ENCODE measurements at places on chromosomes 2 and 18.

- DNase-seq, result no peak
Measured at GRCh38 chr2:2399396-2399795, 68.3 kb upstream of the MYT1L start.

DNA sequence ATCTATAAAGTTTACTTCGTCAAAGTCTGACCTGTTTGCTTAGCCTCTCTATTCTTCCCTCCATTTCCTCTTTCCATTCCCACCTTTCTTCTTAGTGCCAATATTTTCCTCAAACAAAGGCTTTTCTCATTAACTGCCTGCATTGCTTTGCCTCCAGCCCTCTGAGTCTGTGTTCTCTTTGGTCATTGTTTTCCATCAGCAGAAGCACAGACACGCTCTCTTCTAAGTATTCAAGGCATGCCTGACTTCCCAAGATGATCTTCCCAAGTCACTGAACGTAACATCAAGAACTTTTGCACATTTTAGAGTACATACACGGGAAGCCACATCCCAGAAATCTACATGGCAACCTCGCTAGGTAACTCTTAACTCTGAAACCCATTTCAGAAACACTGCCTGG lies 32.6 kb upstream of the ANXA4 start:
- no peak for DNase-seq

DNA sequence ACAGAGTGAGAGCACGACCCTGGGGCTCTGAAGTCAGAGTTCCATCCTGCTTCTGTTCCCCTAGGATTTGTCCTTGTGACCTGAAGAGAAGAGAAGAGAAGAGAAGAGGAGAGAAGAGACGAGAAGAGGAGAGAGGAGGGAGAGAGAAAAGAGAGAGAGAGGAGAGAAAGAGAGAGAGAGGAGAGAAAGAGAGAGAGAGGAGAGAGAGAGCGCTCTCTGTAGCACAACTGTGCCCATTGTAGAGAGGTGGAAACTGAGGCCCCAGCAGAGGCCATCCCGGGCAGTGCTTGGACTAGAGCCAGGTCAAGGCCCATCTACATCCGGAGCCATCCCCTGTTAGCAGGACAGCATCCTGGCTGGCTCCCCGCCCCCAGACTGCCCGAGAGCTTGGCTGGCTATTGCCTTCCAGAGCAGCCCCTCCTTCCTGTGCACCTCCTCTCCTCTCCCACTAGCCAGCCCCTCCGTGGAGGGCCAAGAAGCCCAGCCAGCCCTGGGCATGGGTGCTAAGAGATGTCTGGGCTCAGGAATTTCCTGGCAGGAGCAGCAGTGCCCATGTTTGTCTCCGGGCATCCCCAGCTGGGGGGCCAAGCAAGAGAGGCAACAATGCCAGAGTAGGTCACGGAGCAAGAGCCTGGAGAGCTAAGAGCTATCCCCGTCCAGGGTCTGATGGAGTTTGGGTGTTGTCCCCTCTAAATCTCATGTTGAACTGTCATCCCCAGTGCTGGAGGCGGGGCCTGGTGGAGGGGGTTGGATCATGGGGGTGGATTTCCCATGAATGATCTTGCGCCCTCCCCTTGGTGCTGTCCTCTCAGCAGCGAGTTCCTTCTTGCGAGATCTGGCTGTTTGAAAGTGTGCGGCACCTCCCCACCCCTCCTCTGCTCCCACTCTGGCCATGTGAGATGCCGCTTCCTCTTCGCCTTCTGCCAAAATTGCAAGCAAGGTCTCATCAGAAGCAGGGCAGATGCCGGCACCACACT lies 18.2 kb upstream of the GPR55 start:
- DNase-seq, result peak; percentile 56

GRCh38 chr18:23718243-23718720 lies 29.0 kb downstream of the LAMA3 start:
- no peak for DNase-seq

DNA sequence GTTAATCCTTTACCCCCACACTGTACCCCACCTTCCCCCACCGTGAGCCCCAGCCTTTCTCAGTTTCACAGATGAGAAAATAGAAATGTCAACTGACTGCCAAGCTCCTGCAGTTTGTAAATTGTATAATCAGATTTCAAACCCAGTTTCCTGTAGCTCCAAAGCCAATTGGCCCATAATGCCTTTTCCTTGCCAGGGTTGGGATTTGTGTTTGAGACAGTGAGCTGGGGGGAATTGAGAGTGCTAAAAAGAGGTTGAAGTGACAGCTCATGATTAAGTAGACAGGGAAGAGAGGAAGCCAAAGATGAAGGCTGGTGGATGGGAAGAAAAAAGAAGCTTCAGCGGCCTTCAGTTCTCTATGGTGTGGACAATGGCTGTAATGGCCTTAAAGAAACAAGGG lies 10.7 kb downstream of the OSBPL6 start:
- no peak for DNase-seq

- no peak for DNase-seq
Measured at GRCh38 chr2:186281726-186282125, 204.3 kb upstream of the ZC3H15 start.

GRCh38 chr2:10781746-10782145 lies 30.8 kb downstream of the PDIA6 start:
- DNase-seq, result no peak

GRCh38 chr2:39069890-39070465 lies 50.9 kb downstream of the SOS1 start:
- DNase-seq, result no peak

GRCh38 chr18:10142056-10142455 lies 228.2 kb downstream of the VAPA start:
- no peak for DNase-seq

DNA sequence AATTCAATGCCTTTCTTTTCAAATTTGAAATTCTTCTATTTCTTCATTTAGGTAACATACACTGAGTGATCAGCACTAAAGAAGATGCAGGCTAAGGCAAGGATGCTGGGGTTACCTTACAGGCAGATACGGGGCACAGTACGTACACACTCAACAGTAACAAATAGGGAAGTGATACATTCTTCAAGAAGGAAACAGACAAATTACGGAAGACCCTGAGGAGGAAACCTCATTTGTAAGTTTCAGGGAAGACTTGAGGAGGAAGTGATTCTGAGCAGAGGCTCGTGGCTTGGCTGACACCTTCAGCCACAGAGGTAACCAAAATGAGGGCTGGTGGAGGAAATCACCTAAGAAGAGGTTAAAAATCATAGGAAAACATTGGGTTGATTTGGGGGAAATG lies 1108.3 kb upstream of the KLHL29 start:
- no peak for DNase-seq

DNA sequence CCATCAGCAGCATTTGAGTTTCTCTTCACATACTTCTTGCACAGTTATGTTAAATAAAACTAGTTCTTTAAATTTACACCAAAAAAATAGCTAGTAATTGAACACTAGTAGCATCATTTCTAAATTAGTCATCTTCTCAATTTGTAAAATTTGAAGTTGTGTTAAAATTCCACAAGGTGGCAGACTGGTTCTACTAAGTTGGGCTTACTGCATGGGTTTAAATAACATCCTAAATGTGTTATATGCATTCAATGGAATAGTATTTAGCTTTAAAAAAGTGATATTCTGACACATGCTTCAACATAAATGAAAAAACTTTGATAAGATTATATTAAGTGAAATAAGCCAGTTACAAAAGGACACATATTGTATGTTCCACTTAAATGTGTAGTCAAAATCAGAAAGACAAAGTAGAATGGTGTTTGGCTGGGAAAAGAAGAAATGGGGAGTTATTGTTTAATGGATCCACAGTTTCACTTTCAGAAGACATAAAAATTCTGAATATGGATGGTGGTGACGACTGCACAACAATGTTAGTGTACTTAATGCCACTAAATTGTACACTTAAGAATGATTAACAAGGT lies 28.7 kb upstream of the RPRD1A start:
- DNase-seq, result no peak

DNA sequence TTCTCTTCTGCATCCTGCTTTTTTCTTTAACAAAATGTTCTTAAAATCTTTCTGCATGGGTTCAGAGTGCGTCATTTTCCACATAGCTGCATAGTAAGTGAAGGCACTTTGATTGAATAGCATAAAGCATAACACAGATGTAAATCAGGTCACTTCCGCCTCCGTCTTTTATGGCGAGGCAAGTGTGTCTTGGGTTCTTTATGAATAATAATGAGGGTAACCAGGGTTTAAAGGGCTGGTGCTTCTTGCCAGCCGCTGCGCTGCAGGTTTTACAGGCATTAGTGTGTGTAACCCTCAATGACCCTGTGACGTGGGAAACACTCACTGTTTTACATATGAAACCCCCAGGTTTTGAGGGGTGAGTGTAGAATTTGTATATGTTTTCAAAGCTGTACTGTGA lies 164.2 kb downstream of the MYT1L start:
- no peak for DNase-seq

DNA sequence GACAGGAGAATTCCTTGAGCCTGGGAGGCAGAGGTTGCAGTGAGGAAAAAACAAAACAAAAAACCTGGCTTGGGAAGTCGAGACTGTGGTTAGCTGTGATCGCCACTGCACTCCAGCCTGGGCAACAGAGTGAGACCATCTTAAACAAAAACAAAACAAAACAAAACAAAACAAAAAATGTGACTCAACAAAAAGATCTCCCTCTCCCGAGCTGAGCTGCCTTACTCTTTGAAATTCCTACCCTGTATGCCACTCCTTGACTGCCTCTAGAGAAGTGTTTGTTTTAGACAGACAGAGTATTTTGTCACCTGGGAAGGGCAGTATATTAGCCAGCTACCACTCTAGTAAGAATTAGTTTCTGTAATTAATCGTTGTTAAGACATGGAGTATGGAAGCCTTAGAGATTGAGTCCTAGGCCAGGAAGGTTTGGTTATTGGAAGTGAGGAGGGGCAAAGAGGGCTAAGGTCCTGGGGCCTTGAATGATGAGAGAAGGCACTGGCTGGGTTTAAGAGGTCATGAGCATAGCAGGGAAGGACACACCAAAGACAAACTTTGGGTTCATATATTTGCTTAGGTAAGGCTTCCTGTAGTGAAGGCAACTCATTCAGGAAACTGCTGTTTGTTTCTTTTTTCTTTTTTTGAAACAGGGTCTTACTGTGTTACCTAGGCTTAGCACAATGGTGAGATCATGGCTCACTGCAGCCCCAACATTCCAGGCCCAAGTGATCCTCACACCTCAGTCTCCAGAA lies 56.0 kb downstream of the HAUS1 start:
- DNase-seq, result no peak

DNA sequence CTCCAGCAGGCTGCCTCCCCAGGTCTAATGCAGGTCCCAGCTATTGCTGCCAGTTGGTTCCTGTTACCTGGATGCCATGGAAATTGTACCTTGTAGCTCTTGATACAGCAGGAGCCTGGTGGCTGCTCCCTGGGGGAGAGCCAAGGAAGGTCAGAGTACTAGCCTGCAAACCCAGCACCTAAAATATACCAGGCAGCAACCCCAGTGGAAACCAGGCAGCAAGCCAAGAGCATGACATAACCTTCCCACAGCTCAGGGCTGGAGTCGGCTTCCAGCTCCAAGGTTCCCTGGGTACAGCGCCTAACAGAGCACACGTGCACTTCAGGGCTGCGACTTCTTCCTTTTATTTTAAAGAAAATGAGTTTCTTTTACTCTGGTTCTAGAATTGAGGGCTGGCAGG lies 30.3 kb downstream of the TNP1 start:
- no peak for DNase-seq

DNA sequence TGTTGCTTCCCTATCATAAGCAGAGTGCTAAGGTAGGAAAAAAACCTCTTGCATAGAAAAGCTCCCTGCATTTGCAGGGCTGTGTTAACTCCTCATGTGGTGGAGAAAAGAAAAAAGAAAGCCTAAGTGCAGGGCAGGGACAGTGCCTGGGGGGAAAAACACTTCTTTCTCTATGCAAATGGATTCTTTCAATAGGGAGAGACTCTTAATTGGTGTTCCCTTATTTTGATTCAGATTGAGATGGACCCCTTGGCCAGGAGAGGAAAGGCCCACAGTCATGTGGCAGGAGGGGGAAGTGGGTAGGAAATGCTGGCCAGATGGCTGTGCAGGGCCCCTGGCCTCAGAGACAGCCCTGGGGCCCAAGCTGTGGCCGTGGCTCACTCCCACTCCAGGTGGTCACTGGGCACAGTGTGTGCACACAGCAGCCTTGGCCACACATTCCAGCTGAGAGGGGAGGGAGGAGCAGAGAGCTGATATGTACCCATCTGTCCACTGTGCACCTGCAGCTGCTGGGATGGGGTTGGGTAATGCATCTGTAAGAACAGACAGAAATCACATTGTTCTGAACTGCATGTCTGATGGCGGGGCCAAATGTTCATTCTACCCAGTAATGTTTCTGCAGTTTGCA lies 410.4 kb downstream of the DSC3 start:
- no peak for DNase-seq

- no peak for DNase-seq
Measured at GRCh38 chr2:225276207-225276606, 123.3 kb upstream of the NYAP2 start.

DNA sequence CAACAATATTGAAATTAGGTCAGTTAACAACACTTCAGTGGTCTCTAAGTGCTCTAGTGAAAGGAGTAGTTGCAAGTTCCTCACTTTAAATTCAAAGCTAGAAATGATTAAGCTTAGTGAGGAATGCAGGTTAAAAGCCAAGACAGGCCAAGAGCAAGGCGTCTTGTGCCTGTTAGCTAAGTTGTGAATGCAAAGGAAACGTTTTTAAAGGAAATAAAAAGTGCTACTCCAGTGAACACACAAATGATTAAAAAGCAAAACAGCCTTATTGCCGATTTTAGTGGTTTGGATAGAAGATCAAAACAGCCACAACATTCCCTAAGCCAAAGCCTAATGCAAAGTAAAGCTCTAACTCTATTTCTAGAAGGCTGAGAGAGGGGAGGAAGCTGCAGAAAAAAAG lies 44.7 kb downstream of the ANTXR1 start:
- DNase-seq, result no peak

DNA sequence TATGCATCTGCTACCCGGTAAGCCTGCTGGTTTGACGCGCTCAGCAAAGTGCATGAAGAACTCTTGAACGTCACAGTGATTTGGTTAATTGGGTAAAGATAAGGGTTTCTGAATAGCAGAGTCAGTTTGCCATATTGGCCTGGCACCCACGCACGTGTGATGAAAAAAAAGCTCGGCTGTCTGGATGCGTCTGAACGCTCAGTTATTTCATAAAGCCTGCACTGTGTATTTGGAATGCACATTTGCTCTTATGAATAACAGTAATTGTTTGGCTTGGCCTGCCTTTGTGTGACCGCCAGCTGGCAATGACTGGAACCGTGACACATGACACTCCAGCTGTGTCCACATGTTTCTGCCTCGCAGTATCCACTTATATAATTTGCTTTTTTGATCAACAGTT lies 129.2 kb upstream of the MEIS1 start:
- no peak for DNase-seq

- no peak for DNase-seq
Measured at GRCh38 chr2:132701810-132702209, 31.8 kb upstream of the LYPD1 start.

- DNase-seq, result no peak
Measured at GRCh38 chr2:7886666-7887065, 795.2 kb upstream of the ID2 start.

DNA sequence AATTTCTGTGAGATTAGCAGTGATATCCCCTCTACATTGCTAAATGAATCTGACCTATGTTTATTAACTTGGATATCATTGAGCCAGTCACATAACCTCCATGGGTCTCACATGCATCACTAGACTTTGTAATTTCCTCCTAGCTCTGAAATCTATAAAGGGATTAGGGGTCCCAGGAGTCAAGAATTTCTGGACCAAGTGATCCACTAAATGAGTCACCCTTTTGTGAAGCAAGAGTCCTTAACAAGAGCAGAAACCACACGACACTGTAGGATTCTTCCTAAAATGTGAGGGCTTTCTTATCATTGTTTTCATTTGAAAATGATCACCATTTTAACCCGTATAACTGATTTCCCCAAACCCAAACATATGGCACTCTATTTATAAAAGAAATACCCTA lies 90.3 kb downstream of the DHRS9 start:
- DNase-seq, result no peak

- DNase-seq, result no peak
Measured at GRCh38 chr2:29456429-29456828, 341.2 kb downstream of the CLIP4 start.

Data from CD4-positive, alpha-beta T cell treated with Interleukin-15 for 1 hour (primary cell).